ENCODE measurements at places on chromosomes 1 and 21.
A peak's percentile ranks its signal among the peaks of the same experiment; 100 is the strongest.

GRCh38 chr1:161000736-161001480, 20.0 kb downstream of the F11R start:
- DNase-seq, result no peak

- no peak for DNase-seq
Measured at GRCh38 chr21:42028766-42029425, 18.7 kb upstream of the ZBTB21 start.

DNA sequence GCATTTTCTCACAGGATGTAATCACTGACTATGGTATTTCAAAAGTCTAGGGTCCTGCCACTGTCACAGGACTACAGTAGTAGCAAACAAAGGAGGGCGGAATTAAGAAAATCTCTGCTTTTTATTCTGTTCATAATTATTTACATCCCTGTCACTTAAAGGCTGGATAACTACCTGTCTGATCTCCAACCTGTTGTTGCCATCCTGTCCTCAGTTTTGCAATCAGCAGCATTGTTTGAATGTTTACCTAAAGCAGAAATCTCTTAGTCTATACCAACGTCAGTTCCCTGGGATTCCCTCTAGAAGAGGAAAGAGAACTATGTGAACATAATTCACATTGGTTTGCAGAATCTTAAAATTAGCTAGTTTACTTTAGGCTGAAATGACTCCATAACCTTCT, 218.5 kb downstream of the PBX1 start:
- no peak for DNase-seq

GRCh38 chr1:229147072-229147471, 123.8 kb upstream of the RAB4A start:
- DNase-seq, result no peak

DNA sequence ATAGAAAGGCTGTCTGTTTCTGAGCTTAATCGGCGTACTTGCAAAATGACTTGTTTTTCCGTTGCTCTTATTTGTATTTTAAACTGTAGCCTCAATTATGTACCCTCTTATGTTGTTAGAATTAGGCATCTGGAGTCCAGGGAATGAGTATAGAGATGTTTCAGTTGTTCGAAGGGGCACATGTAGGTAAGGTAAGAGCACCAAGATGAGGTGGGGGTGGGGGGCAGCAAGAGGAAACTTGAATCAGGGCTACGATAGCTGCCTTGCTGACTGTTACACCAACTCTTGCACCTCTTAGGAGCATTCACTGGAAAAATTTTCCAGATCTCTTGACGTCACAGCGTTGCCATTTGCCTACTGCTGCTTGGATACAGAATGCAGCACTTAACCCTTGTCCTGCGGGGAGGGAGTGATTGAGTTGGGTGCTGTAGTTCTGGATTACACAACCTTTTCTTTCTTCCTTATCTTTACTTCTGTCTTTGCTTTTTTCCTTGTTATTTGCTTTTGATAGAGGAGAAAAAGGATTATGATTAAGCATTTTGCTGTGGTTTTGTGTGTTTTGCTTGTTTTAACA, 3.2 kb downstream of the ATP1B1 start:
- DNase-seq, result peak; percentile 96

DNA sequence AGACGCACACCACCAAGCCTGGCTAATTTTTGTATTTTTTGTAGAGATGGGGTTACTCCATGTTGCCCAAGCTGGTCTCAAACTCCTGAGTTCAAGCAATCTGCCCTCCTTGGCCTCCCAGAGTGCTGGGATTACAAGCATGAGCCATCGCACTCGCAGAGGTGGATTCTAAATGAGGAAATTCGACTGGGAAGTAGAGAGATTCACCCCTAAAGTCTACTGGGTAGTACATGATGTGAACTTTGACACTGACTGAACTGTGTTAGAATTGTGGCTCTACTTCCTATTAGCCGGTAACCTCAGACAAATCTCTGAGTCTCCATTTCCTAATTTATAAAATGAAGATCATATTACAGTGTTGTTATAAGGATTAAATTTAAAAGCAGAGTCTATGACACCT, 276.0 kb upstream of the NR5A2 start:
- DNase-seq, result no peak

DNA sequence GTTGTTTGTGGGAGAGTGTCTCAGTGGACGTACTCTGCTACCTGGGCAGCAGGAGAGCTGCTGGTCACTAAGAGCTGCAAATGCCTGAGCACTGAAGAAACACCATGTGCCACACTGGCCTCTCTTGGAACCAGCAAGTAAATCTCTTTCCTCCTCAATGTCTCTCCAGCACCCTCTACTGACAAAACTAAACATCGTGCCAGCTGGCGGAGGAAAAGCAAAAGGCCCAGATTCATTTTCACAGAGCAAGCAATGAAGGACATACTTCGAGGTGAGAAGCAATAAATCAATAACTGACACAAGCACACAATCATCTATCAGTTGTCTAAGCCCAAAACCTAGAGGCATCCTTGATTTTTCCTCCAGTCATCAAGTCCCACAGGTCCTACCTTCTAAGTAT, 78.1 kb downstream of the RERE start:
- DNase-seq, result peak; percentile 32

- DNase-seq, result no peak
Measured at GRCh38 chr1:212491454-212491853, 58.7 kb downstream of the NENF start.

GRCh38 chr1:90713741-90714509, 3.2 kb downstream of the BARHL2 start:
- no peak for DNase-seq

GRCh38 chr1:159924791-159925718, at the start of gene TAGLN2:
TSS of gene TAGLN2 (minus strand) at chr1:159925507. CDS start at chr1:159920509, 4,998 bp downstream.
- DNase-seq, result peak; percentile 92

DNA sequence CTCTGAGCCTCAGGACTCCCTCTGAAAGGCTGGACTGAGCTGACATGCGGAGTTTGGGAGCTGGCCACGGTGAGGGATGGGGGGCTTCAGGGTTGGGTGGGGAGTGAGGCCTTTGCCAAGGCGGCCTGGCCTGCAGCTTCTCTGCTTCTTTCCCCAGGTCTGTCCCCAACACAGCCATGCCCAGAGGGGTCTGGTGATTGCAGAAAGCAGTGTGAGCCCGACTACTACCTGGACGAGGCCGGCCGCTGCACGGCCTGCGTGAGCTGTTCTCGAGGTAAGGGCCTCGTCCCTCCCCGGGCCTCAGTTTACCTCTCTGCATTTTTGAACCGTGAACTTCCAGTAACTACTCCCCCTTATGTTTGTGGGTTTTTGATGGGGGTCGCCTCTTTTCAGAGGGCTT, 48.6 kb downstream of the TNFRSF8 start:
- DNase-seq, result no peak

GRCh38 chr1:151593730-151594129, 18.1 kb upstream of the SNX27 start:
- no peak for DNase-seq

- DNase-seq, result peak; percentile 32
Measured at GRCh38 chr1:165288350-165289120, 68.0 kb downstream of the LMX1A start.

GRCh38 chr1:169122976-169123375, 16.5 kb downstream of the ATP1B1 start:
- no peak for DNase-seq

- no peak for DNase-seq
Measured at GRCh38 chr1:226261818-226262217, 38.4 kb downstream of the MIXL1 start.

DNA sequence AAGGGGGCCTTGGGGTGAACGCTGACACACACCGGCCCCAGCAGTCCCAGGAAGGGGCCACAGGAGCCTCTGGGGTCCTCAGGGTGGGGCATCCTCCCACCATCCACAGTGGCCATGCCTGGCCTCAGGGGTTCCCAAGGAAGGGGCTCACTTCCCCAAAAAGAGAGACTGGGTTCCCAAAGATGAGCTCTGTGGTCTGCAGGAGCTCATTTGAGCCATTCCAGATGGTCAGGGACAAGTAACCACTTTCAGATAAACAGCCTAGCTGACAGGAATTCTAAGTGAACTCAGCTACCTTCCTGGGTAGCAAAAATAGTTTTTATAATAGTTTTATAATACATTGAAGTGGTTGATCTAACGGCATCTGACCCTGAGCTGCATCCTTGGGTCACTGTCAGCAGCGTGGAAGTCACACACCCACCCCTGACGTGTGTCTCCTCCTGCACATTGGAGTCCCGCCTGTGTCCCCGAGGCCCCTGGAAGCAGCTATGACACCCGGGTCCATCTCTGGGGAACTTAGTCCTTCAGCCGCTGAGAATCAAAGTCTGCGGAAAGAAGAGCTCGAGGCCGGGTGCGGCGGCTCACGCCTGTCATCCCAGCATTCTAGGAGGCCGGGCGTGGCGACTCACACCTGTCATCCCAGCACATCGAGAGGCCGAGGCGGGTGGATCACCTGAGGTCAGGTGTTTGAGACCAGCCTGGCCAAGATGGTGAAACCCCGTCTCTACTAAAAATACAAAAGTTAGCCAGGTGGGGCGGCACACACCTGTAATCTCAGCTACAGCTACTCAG, 5.7 kb upstream of the TMEM240 start:
- no peak for DNase-seq

Data from A549 (cell line).